NCI-H526 (cell line): ENCODE measurements at places on chromosomes 16 and 17.

DNA sequence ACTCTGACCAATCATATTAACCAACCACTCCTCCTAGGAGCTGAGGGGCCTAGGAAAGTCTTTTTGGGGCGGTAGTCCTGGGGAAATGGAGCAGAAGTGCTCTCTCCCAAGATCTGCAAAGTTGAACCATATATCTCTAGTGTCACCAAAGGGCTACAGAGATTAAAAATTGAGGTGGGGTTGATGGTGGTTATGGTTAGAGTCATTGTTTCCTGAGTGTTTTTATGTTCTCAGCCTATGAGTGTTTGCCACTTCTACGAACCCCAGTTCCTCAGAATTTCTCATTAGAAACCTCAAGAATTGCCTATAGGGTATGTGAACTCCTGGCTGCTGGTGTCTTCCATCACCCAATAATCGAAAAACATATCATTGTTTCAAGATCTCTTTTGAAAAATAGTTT is 217.8 kb downstream of the CDRT15L2 start:
- no peak for DNase-seq

DNA sequence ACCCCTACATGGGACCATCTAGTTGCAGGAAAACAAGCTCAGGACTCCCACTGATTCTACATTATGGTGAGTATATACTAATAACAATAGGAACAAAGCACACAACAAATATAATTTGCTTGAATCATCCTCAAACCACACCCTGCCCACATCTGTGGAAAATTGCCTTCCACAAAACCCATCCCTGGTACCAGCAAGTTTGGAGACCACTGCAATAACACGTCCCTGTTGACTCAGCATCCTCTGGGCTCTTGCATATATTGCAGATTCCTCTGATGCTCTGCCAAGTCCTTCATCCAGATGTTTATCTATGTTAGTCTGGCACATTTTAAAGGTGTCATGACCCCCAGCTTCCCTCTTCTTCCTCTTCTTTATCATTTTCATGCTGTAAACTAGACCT is 138.4 kb downstream of the PCTP start:
- no peak for DNase-seq

DNA sequence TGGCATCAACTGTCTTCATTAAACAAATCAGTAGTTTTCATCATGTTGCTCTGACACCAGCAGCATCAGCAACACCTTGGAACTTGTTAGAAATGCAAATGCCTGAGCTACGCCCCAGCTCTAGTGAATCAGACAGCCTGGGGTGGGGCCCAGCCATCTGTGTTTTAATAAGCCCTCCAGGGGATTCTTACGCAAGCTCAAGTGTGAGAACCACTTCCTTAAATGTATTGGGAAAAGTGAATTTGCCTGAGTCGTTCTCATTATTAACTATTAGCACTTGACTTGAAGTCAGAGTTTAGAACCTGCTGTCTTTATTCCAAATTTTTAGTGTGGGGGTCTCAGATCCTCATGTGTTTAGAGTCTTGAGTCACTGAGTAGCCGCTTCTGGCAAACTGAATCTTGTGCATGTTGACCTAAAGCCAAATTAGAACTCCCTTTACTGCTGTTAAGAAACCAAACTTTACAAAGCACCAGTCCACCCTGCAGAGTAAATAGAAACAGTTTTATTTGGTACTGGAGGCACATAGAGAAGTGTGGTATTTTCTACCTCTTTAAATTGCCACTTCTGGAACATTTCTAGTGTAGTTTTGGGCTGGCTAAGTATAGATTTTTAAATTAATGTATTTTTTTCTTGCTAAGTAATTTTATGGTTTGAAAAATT is 137.4 kb upstream of the COX10 start:
- DNase-seq, result peak; percentile 2

DNA sequence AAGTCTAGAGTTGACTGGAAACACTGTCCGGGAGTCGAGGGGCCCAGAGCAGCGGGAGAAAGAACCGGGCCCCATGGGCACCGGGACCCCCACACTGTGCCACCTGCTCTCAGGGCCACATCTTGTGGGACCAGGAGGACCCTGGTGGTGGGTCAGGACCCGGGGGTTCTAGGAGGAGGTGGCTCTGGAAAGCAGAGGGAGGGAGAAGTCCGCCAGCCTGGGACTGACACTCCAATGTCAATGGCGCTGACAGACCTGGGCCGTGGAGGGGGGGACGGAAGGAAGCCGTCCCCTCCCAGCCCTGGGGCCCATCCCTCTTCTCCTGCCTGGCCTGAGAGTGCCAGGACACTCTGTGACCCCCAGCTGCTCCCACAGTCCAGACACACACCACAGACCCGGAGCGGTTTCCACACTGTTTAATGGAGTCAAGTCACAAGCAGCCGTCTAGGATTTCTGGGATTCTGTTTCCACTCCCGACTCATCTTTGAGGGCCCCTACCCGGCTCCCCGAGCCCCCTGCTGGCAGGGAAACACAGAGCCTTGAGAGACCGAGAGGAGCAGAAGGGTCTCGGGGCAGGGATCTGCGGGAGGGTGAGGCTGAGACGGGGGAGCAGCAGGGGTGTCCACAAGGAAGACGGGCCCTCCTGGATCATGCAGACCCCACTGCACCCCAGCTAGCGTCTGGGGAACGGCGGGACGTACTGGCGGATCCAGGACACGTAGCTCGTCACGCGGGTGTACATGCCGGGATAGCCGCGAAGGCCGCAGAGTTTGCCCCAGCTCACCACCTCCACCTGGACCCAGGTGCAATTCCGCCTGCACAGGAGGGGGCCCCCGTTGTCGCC is 23.5 kb upstream of the UBE2I start:
- no peak for DNase-seq

DNA sequence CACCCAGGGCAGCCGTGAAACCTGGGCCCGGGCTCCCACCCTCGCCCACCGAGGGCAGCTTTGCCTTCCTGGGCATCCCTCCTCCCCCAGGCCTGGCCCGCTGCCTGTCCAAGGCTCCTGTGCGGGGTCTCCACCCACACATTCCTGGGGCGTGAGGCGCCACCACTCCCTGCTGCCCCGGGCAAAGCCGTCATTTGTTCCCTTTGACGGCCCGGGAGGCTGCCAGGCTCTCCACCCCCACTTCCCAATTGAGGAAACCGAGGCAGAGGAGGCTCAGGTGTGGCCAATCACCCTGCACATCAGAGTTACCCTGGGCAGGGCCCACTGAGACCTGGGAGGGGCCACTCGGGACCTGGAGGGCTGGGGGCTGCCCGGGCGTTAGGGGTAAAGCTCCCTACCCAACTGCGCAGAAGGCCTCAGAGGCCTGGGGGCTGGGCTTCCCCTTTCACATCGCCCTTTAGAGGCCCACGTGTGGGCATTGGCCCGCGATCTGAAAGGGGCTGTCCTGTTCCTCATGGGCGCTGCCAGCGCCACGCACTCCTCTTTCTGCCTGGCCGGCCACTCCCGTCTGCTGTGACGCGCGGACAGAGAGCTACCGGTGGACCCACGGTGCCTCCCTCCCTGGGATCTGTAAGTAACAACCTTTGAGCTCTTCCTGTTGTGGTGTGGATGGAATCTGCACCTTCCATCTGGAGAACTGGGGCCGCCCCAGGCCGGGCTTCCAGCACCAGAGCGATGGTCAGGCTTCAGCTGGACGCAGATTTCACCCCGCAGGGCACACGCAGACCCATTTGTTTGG is at the start of gene MSLN:
MSLN (plus strand) TSS at position 190 of the 799 bp plus-strand sequence. CDS start 1,947 bp downstream, outside the sequence.
- no peak for DNase-seq

DNA sequence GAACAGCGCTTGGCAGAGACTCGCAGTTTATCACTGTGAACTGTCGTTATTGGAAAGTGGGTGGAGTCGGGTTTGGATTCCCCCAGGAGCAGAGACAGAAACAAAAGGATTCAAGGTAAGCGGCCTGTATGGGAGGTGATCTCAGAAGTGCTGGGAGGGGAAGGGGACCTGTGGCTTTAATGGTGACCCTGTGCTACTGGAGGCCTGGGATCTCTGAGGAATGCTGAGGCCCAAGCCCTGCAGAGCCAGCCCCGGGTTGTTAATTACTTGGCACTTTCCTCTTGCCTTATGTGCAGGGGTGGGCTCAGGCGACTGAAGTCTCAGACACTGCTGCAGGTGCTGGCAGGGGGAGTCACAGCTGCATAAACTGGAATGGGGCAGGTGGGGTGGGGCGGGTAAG is 27.4 kb downstream of the IRF8 start:
- DNase-seq, result no peak

- DNase-seq, result no peak
Observed at GRCh38 chr16:84207251-84207650, 16.3 kb downstream of the ADAD2 start.

DNA sequence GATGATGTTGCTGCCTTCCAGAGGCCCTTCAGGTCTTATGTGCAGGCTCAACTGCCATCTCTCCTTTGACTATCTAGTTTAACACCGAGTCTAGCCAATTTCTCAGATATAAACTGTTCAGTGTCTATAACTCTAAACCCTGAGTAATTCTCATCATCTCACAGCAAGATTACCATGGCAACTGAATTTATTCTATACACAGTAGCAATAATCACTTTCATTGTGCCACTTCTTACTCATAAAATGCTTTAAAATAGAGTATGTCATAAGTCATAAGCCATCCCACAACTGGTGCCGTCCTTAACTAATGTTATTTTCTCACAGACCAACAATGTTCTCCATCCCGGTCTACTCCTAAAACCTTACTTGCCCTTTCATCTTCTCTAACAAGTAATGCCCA is 45.0 kb downstream of the SYNRG start:
- DNase-seq, result no peak

DNA sequence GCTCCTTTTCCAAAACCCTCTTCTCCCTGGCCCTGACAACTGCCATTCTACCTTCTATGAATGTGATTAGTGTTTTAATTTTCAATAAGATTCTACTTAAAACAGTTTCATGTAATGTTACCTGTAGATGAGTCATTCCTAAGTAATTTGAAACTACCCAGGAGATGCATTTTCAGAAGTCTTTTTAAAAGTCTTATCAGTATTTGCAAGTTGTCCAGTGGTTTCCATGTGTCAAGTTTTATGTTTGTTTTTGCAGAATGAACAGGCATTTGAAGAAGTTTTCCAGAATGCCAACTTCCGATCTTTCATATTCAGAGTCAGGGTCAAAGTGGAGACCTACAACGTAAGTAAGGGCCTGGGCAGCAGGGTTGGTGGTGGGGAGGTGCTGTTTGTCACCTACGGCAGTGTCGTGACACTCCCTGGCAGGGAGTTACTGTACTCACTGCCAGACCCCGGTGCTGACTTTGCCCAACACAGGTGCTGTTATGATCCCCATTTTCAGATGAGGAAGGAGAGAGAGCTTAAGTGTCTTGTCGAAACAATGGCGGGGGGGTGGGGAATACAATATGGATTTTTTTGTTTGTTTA is 65.0 kb downstream of the RPA1 start:
- no peak for DNase-seq

DNA sequence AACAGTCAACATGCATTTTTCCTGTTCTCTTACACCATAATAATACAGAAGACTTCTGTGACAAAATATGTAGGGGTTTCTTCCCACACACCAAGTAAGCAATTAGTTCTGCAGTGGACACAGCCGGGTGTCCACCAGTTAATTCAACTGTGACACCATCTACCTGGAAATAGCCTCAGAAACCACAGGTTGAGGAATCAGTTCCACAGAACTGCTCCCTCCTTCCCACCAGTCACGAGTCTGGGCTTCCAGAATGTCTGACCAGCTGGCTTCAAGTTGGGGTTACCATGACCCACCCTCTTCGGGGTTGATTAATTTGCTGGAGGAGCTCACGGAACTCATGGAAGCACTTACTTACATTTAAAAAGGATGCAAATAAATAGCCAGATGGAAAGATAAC is 13.6 kb upstream of the CCL5 start:
- DNase-seq, result no peak
